ENCODE measurements at places on chromosomes 1 and 21. TPM values are rescaled to one million over a fixed set of nuclear protein-coding genes. Genes with fewer than 3 reads are reported as not detected.

Gene KRTAP19-1
- total RNA-seq = not detected

Gene NHLH1
- 0.13 TPM for total RNA-seq

Gene IL19
- not detected for total RNA-seq

Gene POU3F1
- 0.17 TPM for total RNA-seq

Gene ENTREP3
- 55.6 TPM for total RNA-seq

Gene CDK18
- total RNA-seq = 28.6 TPM

Gene IL23R
- total RNA-seq = not detected

Gene MPL
- total RNA-seq = not detected

Gene RNF223
- total RNA-seq = not detected

Measured in mammary epithelial cell (primary cell).